ENCODE measurements at places on chromosomes 1 and 21. TPM values are rescaled to one million over a fixed set of nuclear protein-coding genes. Genes with fewer than 3 reads are reported as not detected.

- DNase-seq: no peak
Measured at GRCh38 chr1:240474133-240474614, 137.8 kb downstream of the GREM2 start.

The HMCN1 gene
- 3.2 TPM for polyA plus RNA-seq

The RGS8 gene
- polyA plus RNA-seq: 0.02 TPM

DNA sequence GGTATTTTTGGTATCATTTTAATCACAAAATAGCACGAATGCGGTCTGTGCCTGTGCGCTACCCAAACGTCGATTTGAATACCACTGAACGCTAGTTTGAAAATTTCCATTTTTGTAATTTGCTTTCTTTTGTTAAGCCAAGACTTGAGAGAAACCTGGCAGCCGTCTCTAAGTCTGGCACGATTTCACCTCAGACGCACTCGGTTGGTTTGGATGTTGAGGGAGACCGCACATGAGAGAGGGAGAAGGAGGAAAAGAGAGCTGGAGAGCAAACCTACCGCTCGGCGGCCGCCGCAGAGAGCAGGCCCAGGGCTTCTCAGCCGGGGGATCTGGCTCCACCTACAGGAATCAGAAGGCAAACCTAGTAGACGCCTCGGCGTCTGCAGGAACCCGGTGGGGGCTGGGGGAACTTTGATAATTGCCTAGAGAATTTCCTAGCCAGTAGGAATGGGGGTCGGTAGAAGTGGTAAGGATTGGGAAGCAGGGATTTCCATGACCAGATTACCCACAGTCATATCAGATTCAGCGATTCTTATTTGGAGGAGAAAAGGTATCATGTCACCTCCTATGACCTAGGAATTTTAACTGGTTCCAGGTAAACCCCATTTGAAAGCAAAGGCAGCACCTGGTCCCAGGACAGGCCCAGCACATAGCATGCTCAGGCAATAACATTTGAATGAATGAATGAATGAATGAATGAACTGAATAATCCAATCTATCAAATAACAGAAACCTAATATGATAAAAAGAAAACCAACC lies 83.2 kb downstream of the TM2D1 start:
- peak; percentile 72 for DNase-seq

DNA sequence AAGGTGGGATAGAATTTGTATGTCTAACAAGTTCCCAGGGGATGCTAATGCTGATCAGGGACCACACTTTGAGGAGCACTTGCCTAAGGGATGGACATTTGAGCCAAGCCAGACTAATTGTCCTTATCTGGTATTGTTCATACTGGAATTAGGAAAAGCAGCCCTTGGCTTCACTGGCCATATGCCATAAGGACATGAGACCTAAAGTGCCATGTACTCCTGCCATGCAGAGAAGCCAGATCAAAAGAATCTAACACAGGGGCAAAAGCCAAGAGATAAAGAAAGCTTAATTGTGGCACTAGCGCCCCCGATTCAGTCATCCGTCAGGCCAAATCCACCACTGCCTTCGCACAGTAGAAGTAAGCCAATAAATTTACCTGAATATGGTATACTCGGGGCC lies 45.7 kb downstream of the RNF11 start:
- DNase-seq: no peak

The LY9 gene
- polyA plus RNA-seq: 1.5 TPM

GRCh38 chr1:34866762-34867109 lies 7.2 kb upstream of the SMIM12 start:
- no peak for DNase-seq

- DNase-seq: no peak
Measured at GRCh38 chr1:244069326-244069898, 18.3 kb downstream of the ZBTB18 start.

The ST6GALNAC5 gene
- polyA plus RNA-seq: 3.6 TPM

The PAQR6 gene
- polyA plus RNA-seq: 1.7 TPM

The CD101 gene
- polyA plus RNA-seq: 2.0 TPM

DNA sequence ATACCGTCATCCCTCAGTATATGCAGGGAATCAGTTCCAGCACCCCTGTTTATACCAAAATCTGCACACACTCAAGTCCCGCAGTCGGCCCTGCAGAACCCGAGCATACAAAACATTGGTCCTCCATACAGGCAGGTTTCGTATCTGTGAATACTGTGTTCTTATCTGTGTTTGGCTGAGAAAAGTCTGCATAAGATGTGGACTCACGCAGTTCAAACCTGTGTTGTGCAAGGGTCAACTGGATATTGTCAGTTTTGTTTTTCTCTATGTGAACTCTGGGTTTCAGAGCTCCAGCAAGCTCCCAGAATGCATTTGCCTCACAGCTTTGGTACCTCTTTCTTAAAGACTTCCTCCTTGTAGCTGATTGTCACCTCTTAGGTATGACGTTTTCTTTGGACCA lies 100.6 kb downstream of the NR5A2 start:
- no peak for DNase-seq

DNA sequence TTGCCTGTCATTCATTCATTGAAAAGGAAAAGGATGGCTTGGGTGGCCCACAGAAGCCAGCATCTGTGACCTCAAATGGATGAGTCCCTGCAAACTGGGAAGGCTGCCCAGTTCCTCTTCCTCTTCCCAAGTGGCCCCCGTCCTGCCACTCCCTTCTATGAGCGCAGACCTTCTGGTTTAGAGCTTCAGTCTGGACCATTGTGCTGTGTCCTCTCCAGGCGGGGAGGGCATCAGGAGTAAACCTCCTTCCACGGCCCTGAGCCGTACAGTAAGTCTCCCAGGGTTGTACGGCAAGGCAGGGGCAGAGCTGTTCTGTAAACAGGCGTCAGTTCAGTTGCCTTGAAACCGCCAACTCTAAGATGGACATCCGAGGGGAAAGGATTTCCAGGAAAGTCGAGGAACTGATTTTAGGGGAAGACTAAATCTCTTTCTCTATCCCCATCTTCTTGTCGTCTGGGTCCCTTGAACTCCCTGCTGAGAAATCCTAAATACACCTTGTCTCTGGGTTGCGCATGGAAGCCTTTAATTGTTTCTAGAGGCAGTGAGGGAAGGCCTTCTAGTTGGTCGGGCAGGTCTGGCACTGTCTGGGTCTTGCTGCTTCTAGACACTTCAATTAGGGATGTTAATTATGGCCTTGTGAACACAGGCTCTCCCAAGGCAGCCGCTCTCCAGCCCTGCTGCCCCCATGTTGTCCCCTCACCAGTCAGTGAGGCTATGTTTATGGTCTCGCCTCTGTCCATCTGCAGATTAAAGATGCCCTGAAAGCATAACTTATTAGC lies 22.1 kb downstream of the SOX13 start:
- no peak for DNase-seq

GRCh38 chr1:230459465-230459864 lies 33.3 kb upstream of the PGBD5 start:
- peak; percentile 7 for DNase-seq

DNA sequence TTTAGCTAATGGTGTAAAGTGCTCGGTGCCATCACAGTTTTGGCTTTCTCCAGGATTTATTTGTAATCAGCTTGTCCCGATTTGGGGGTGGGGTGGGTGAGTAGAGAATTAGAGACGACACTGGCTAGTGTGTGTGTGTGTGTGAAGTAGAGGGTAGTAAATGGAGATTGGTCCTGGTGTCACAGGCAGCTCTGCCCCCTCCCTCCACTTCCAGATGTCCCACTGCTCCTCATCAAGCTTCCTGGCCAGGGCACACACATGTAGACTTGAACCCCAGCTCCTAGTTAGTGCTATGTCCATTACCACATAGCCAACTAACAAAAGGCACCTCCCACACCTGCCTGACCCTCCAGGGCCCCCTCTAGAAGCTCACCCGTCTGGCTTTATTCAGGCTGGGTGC lies 3.2 kb downstream of the TRNP1 start:
- DNase-seq: no peak

DNA sequence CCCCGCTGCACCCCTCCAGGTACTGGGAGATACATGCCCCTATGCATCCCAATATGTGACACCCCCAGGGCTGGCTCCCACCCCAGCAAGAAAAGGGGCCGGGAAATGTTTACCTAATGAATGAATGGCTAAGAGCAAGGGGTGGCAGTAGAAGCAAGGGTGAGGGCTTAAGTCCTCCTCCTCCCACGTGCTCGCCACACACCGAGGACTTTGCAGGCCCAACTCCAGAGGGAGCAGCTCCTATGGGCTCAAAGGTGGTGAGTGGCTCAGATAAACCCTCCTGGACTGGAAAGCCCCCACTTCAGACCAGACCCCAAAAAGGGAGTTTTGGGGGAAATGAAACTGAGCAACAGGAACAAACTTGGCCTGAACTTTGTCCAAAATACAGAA lies 11.4 kb downstream of the SLC45A3 start:
- no peak for DNase-seq

GRCh38 chr1:242523719-242524570 lies 552 bp downstream of the PLD5 start:
- peak; percentile 67 for DNase-seq

DNA sequence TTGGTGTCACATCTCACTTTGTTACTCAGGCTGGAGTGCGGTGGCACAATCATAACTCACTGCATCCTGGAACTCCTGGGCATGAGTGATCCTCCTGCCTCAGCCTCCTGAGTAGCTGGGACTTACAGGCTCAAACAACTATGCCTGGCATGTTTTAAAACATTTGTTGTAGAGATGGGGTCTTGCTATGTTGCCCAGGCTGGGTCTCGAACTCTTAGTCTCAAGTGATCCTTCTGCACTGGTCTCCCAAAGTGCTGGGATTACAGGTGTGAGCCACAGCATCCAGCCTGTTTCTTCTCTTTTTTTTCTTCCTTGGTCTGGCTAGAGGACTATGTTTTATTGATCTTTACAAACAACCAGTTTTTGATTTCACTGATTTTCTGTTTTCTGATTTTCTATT lies 64.6 kb downstream of the LHX4 start:
- no peak for DNase-seq

The OR2M2 gene
- polyA plus RNA-seq: not detected

The ETV3L gene
- polyA plus RNA-seq: not detected

The KCNK2 gene
- polyA plus RNA-seq: 0.05 TPM

DNA sequence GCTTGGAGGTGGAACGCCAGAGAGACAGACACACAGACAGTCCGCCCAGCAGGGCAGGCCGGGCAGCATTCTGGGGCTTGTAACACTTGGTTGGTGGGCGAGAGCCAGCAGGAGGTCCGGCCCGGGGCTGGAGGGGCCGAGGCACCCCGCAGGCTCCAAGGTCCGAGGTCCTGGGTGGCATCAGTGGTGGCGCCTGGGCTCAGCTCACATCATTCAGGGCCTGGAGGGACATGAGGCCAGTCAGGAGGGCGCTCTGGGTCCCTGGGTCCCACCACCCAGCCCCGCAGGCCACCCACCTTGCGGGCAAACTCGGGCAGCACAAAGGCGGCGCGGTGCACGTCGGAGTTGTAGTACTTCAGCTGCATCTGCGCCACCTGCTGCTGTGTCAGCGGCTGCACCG lies 5.2 kb downstream of the SRM start:
- no peak for DNase-seq

DNA sequence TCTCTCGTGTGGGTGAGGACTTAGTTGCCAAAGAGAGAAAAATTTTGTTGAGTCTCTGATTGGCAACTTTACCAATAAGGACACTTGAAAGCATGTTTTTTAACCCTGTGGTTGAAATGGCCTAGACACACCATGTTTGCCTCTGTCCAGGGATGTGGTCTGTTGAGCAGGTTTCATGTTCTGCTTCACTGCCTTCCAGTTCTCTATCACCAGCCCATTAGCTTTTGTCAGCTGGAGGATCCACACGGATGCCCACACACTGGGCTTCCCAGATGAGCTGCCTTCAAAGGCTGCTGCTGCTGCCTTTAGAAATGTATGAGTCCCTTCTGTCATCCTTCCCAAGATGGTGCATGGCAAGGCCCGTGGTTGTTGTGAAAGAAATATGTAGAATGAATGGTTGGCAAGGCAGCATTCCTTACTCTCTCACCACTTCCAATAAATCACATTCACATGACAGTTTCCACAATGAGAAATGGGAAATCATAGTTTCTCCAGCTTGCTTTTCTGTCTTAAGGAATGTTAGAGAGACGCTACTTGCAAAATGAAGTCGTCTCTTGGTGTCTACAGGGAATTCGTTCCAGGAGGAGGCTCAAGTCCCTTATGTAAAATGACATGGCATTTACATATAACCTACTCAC lies 108.2 kb upstream of the SLC35F3 start:
- no peak for DNase-seq

DNA sequence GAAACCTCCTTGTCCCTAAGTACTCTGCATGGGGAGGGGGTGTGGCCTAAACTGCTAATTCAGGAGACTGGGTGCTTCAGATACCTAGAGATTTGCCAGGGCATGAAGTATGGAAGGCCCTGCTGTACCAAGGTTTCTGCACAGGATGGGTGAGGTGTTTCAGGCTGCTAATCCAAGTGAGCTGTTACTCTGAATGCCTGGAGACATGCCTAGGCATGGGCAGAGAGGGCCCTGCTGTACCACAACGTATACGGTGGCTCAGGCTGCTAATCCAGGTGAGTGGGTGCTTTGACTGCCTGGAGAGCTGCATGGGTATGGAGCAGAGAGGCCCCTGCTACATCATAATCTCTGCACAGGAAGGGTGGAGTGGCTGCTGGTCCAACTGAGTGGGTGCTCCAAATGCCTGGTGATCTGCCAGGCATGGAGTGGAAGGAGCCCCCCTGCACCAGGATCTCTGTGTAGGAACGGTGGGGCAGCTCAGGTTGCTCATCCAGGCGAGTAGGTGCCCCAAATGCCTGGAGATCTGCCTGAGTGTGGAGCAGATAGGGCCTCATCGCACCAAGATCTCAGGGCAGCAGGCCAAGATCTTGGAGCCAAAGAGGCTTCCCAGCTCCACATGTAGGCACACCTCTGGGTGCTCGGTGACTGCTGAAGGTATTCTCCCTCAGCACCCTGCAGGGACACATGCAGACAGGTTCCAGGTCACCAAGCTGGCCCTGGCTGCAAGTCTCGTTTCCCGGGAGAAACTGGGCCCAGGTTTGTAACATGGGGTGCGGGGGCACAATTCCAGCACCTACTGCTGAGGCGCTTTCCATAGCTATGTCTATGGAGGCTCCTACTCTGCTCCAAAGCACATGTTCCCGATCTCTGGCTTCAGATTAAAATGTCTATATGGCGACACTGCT lies 252.5 kb upstream of the PLXNA2 start:
- DNase-seq: no peak

DNA sequence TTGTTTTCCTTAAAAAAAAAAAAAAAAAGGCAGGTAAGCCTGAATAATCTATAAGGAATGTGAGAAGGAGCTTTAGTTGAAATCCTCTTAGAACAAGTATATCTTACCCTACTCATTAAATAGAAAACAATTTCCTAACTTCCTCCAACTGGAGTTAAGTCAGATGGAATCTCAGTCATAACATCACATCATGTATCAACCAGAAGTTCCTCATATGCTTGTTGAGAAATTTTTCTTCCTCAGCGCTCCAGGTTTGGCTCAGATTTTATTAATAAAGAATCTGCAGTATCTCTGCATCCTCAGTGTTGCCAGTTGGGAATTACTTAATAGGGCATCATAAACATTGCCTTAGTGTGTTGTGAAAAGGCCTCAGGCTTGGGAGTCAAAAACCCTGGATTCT lies 37.6 kb downstream of the DUSP10 start:
- DNase-seq: peak; percentile 34

GRCh38 chr1:247077876-247078257 lies 744 bp downstream of the ZNF670 start:
- peak; percentile 27 for DNase-seq

GRCh38 chr1:151827853-151828252 lies 3.7 kb downstream of the RORC start:
- no peak for DNase-seq

The FABP3 gene
- 39.8 TPM for polyA plus RNA-seq

The ASTN1 gene
- 0.06 TPM for polyA plus RNA-seq

- DNase-seq: no peak
Measured at GRCh38 chr21:43855955-43856354, 9.1 kb upstream of the AGPAT3 start.

The NHLH1 gene
- 0.21 TPM for polyA plus RNA-seq
